Tibial nerve (tissue), 4 donors: ENCODE measurements at places on chromosomes 16 and 17. TPM values are rescaled to one million over a fixed set of nuclear protein-coding genes. Genes with fewer than 3 reads are reported as not detected.
A peak's percentile ranks its signal among the peaks of the same experiment; 100 is the strongest.

The MIF4GD gene
- 18.4 TPM for total RNA-seq

The MILR1 gene
- 27.0 TPM for total RNA-seq

The KRT32 gene
- not detected for total RNA-seq

The EFCAB5 gene
- not detected for total RNA-seq

The GDPD3 gene
- total RNA-seq: 4.1 TPM

The FADS6 gene
- total RNA-seq: not detected

The DPEP2NB gene
- total RNA-seq: not detected

The CYGB gene
- total RNA-seq: 46.9 TPM

- no peaks in the 10 kb centered on the region for H3K27me3 ChIP-seq
- H3K36me3 ChIP-seq: no peaks in the 10 kb centered on the region
- no peak overlapping the region for H3K27ac ChIP-seq
- peaks cover 23% of the 10 kb centered on the region for H3K4me1 ChIP-seq
- DNase-seq: no peak
Measured at GRCh38 chr16:58461056-58461455, 38.9 kb upstream of the NDRG4 start.

DNA sequence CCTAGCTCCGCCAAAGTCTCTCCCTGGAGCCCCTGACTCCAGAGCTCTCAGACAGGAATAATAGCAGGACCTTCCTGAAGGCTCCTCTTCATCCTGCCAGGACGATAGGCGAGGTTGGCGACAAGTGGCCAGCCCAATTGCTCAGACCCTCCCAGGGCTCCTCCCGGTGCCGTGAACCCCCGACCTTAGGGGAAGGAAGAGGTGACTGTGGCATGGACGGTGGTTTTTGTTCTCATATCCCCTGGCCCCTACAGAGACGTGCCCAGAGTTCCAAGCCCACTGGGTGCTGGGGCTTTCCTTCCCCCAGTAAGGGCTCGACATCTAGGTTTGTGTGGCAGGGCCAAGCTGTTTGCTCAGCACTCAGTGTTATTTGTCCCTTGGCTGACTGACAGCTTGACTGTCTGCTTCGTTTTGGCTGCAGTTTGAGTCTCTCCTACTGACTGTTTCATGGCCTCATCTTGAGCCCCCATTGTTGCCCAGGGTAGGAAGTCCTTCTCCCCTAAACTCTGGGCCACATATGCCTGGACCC lies 4.6 kb upstream of the ADCY7 start:
- peaks cover 6% of the 10 kb centered on the region for H3K4me1 ChIP-seq
- no peaks in the 10 kb centered on the region for H3K27me3 ChIP-seq
- DNase-seq: no peak
- H3K4me3 ChIP-seq: no peak overlapping the region
- H3K36me3 ChIP-seq: no peaks in the 10 kb centered on the region
- H3K27ac ChIP-seq: peak overlapping the region; percentile 18

DNA sequence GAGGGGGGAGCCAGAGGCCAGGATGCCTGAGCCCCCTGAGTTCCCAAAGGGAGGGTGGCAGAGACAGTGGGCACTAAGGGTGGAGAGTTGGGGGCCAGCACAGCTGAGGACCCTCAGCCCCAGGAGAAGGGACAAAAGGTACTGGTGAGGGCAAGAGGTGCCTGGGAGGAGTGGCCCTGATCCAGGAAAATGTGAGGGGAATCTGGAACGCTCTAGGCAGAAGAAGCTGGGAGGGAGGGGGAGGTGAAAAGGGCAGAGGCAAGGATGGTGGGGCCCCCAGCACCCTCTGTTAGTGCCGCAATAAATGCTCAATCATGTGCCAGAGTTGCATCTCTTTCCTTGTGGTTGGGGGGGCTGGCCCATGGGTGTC lies 1.1 kb downstream of the TCAP start:
- peaks cover 31% of the 10 kb centered on the region for H3K4me1 ChIP-seq
- no peak overlapping the region for H3K27ac ChIP-seq
- no peak overlapping the region for H3K4me3 ChIP-seq

DNA sequence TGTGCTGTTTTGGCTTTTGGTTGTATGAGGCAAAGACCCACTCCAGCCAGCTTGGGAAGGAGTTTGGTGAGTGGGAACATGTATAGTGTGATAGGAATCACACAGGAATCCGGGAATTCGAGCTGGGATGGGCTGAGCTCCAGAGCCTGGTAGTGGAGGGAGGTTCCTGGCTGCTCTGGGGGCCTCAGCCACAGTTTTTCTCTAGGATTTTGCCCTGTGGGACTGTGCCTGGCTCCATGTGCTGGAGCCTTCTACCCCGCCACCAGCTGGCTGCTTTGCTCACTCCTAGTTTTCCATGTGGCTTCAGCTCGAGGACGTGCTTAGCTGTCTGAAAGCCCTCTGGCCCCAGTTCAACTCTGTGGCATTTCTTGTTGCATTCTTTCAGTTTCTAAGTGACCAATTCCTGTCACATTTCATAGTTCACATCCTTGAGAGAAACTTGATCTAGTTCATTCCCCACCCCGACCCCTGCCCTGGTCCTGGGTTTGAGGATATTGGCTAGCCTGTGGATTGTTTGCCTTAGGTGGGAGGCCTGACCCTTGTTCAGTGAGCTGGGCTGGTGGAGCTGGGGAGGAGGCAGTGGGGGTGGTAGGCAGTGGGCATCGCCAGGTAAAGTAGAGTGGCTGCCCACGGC lies 5.0 kb downstream of the SEC14L1 start:
- H3K4me1 ChIP-seq: peaks cover 41% of the 10 kb centered on the region
- no peaks in the 10 kb centered on the region for H3K36me3 ChIP-seq
- peak overlapping the region; percentile 94 for H3K27ac ChIP-seq
- no peaks in the 10 kb centered on the region for H3K27me3 ChIP-seq
- H3K4me3 ChIP-seq: peak overlapping the region; percentile 3
- peak; percentile 39 for DNase-seq

DNA sequence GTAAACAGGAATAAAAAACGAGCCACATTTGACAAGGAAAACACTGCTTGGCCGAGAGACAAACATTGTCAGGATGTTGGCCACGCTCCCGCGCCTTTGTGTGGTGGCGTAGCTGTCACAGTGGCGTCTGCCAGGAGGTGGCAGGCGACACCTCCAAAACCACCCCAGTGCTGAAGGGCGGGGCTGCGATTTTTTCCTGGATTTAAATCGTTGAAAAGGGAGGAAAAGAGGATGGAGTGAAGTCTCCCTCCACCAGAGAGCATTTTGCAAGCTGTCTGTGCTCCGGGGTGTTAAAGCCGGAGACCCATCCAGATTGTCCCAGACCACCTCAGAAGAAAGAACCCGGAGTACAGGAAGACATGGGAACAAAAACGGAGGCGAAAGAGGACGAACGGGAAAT lies 12.7 kb downstream of the MRM3 start:
- H3K4me3 ChIP-seq: no peak overlapping the region
- peak; percentile 79 for DNase-seq
- no peaks in the 10 kb centered on the region for H3K4me1 ChIP-seq
- H3K27me3 ChIP-seq: no peaks in the 10 kb centered on the region
- peak overlapping the region; percentile 68 for H3K27ac ChIP-seq

GRCh38 chr16:4260360-4260759 lies 12.5 kb downstream of the TFAP4 start:
- H3K36me3 ChIP-seq: no peaks in the 10 kb centered on the region
- peaks cover 12% of the 10 kb centered on the region for H3K4me1 ChIP-seq
- DNase-seq: no peak
- no peak overlapping the region for H3K27ac ChIP-seq
- H3K4me3 ChIP-seq: no peak overlapping the region

GRCh38 chr16:55898592-55898991 lies 23.4 kb upstream of the CES5A start:
- no peaks in the 10 kb centered on the region for H3K27me3 ChIP-seq
- no peak for DNase-seq
- no peak overlapping the region for H3K4me3 ChIP-seq
- H3K4me1 ChIP-seq: no peaks in the 10 kb centered on the region
- no peaks in the 10 kb centered on the region for H3K36me3 ChIP-seq

GRCh38 chr16:60027351-60027750 lies 1293.2 kb upstream of the GOT2 start:
- no peak for DNase-seq
- no peaks in the 10 kb centered on the region for H3K36me3 ChIP-seq
- H3K4me3 ChIP-seq: no peak overlapping the region

GRCh38 chr16:20314575-20314974 lies 12.7 kb downstream of the GP2 start:
- H3K36me3 ChIP-seq: no peaks in the 10 kb centered on the region
- no peak for DNase-seq
- no peak overlapping the region for H3K4me3 ChIP-seq
- no peaks in the 10 kb centered on the region for H3K4me1 ChIP-seq
- H3K27me3 ChIP-seq: no peaks in the 10 kb centered on the region

DNA sequence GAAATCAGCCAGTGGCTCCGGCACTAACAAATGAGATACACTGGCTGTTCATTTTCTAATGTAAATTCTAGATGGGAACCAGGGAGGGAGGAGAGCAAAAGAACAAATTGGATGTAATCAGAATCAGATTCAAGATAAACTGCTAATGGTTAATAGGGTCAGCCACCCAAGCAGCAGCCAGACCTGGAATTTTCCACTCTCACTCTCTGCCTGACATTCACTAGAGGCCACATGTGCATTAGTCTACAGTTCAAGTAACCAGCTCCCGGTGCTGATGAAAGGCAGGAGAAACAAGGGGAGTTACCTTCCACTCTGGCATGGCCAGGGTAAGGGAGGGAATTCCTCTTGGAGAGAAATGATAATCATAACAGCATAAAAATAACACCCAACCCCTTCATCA lies 597.7 kb downstream of the TOX3 start:
- no peaks in the 10 kb centered on the region for H3K27me3 ChIP-seq
- H3K27ac ChIP-seq: no peak overlapping the region
- H3K4me3 ChIP-seq: no peak overlapping the region
- H3K4me1 ChIP-seq: no peaks in the 10 kb centered on the region
- H3K36me3 ChIP-seq: no peaks in the 10 kb centered on the region

GRCh38 chr16:81442916-81443687 lies 1.5 kb upstream of the CMIP start:
- H3K36me3 ChIP-seq: no peaks in the 10 kb centered on the region
- peak overlapping the region; percentile 84 for H3K27ac ChIP-seq
- no peak overlapping the region for H3K4me3 ChIP-seq
- peaks cover 36% of the 10 kb centered on the region for H3K4me1 ChIP-seq
- no peak for DNase-seq

DNA sequence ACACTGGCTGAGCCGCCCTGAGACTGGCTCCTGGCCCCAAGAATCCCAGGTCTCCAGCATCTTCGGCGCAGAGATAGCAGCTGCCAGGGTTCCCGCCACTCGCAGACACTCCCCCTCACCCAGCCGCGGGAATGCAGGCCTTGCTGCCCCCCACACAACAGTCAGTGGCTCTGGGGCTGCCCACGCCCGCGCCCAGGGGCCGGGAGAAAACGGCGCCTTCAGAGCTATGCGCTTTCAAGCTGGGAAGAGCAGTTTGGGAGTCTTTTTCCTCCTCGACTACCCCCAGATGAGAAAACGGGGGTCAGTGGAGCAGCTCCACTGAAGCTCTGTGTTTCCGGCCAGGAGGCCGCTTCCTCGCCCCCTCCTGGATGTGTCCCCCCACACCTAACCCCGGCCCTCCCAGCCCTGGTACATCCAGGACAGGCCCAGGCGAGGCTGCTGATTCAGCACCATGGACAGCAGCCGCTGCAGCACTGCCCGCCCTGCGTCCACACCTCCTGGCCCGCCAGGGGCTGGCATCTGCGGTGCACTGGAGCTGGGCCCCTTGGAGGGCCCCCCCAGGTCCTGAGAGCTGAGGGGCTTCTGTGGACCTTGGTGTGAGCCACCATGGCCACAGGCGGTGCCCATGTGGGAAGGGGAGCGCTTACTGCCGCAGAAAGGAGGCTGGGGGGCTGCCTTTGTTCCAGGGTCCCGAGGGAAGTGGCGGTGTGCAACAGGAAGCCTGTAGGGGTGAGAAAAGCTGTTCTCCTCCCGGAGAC lies 35.7 kb downstream of the CACNA1H start:
- H3K4me1 ChIP-seq: no peaks in the 10 kb centered on the region
- H3K27me3 ChIP-seq: no peaks in the 10 kb centered on the region
- no peak overlapping the region for H3K27ac ChIP-seq
- DNase-seq: peak; percentile 26

DNA sequence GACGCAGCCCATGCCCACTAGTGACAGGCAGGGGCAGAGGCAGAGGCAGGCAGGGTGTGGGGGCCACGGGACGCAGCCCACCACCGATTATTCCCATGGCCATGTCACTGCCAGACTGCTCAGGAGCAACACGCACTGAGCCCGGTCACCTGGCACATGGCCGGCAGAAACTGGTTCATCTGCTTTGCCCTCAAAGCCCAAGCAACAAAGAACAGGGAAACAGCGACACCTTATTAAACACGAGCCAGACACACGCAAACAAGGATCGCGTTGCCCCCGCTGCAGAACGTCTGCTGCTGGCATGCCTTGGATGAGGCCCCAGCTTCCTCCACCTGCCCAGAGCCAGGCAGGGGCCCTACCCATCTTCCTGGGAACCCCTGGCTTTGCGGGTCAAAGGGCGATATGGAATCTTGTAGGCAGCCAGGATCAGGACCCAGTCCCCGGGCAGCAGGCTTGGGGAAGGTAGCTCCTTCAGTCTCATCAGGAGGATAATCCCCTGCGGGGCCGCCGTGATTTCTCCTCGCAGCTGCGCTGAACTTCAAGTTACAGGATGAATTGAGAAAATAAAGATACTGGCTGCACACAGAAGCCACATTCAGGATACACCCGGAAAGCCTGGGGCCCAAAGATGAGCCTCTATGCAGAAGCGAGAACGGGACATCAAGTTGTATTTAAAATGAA lies 4.8 kb downstream of the TBC1D16 start:
- H3K36me3 ChIP-seq: no peaks in the 10 kb centered on the region
- H3K4me3 ChIP-seq: no peak overlapping the region
- no peaks in the 10 kb centered on the region for H3K27me3 ChIP-seq
- no peak for DNase-seq
- H3K27ac ChIP-seq: peak overlapping the region; percentile 54

DNA sequence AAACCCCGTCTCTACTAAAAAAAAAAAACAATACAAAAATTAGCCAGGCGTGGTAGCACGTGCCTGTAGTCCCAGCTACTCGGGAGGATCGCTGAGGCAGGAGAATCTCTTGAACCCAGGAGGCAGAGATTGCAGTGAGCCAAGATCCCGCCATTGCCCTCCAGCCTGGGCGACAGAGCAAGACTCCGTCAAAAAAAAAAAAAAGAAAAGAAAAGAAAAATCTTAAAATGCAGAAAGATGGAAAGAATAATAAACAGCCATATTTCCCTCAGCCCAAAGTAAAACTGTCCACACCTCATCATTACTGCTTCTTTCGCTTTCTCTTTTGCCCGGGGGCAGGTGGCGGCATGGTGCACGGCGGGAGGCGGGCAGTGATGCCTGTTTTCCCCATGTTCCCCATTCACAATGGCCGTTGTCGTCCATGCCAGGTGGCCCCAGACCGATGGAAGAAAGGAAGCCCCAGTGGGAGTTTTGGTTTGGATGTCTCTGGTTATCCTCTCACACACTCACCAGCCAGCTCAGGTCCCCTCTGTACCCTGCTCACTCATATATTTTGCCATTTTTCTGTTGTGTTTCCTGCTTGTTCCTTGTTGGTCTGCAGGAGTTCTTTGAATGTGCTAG lies 37.0 kb upstream of the PEMT start:
- no peaks in the 10 kb centered on the region for H3K4me1 ChIP-seq
- H3K4me3 ChIP-seq: peak overlapping the region; percentile 15
- DNase-seq: no peak
- H3K27me3 ChIP-seq: no peaks in the 10 kb centered on the region
- no peak overlapping the region for H3K27ac ChIP-seq
- no peaks in the 10 kb centered on the region for H3K36me3 ChIP-seq

GRCh38 chr17:57379895-57380434 lies 123.6 kb downstream of the MSI2 start:
- no peaks in the 10 kb centered on the region for H3K4me1 ChIP-seq
- H3K27ac ChIP-seq: no peak overlapping the region
- no peak overlapping the region for H3K4me3 ChIP-seq
- H3K27me3 ChIP-seq: no peaks in the 10 kb centered on the region
- DNase-seq: no peak
- no peaks in the 10 kb centered on the region for H3K36me3 ChIP-seq
